SW 1271 (cell line): ENCODE measurements at places on chromosomes 11 and 22.

- no peak for DNase-seq
Measured at GRCh38 chr11:61480994-61481335, 27.6 kb upstream of the LRRC10B start.

DNA sequence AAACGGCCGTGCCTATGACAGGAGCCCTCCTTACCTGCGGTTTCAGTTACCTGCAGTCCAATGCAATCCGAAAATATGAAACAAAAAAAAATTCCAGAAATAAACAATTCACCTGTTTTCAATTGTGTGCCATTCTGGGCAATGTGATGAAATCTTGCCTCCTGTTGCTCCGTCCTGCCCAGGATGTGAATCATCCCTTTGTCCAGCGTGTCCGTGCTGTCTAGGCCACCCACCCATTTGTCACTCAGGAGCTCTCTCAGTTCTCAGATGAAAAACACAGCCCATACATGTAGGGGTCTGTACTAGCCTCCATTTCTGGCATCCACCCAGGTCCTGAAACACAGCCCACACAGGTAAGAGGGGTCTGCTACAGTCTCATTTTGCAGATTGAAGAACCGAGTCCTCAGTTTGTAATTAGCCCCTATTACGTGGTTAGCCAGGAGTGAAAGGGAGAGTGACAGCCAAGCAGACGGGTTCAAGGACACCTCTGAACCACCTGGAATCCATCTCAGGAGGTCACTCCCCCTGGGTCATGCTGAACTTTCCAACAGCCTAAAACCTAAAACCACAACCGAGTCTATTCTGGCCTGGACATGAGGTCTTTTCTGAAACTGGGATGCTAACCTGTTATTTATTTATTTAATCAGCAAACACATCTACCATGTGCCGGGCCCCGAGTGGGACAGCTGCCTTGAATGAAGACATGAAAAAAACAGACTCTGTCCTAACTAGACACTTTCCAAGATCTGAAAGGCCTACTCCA is 317.2 kb downstream of the SHANK2 start:
- DNase-seq: no peak

- no peak for DNase-seq
Measured at GRCh38 chr11:116782728-116783127, 5.1 kb downstream of the ZPR1 start.

DNA sequence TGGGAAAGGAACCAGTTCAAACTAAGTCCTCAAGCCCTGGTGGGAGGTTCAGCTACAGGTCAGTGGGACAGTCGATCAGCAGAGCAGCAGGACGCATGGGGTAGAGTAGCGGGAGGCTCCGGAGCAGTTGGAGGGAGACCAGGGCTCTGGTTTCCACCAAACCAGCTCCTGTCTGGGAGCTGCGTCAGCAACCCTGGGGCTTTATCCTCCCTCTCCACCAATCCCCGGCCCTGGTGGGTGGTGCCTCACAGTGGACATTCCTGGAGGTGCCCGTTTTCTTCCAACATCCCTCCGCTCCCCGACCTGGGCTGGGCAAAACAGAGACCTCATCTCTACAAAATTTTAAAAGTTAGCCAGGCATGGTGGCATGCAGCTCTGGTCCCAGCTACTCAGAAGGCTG is 32.4 kb downstream of the ZNF195 start:
- no peak for DNase-seq

DNA sequence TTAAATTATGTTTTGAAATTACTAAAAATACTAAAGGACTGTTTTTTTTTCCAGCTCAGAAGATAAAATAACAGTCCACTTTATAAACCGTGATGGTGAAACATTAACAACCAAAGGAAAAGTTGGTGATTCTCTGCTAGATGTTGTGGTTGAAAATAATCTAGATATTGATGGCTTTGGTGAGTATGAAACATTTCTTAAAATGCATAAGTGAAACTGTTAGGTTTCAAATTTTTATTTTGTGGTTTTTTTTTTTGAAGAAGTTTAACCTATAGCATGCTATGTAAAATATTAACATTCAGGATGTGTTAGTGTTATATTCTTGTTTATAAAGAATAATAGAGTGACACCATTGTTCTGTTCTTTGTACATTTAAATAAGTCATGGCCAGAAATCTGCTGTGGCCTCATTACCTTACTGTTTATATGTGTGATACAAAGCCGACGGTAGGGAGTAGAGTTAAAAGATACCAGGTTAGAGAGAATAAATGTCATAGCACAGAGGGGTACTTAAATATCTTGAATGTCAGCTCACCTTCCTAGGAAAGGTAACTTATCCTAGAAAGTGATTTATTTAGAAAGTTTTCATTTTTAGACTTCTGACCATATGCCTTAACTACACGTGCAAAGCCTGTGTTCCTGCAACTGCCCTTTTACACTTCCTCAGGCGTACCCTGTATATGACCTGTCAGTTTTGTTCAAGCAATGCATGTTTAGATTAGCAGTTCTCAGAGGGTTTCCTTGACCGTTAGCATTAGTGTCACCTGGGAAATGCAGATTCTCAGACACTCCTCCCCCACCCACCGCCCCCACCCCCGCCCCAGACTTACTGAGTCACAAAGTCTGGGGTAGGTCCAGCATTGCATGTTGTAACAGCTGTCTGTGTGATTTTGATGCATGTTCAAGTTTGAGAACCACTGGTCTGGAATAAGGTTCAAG is 6.3 kb downstream of the FDX1 start:
- no peak for DNase-seq

GRCh38 chr11:134506046-134506445 is 94.0 kb upstream of the B3GAT1 start:
- no peak for DNase-seq

- DNase-seq: no peak
Measured at GRCh38 chr11:18144243-18144642, 11.9 kb downstream of the MRGPRX3 start.

DNA sequence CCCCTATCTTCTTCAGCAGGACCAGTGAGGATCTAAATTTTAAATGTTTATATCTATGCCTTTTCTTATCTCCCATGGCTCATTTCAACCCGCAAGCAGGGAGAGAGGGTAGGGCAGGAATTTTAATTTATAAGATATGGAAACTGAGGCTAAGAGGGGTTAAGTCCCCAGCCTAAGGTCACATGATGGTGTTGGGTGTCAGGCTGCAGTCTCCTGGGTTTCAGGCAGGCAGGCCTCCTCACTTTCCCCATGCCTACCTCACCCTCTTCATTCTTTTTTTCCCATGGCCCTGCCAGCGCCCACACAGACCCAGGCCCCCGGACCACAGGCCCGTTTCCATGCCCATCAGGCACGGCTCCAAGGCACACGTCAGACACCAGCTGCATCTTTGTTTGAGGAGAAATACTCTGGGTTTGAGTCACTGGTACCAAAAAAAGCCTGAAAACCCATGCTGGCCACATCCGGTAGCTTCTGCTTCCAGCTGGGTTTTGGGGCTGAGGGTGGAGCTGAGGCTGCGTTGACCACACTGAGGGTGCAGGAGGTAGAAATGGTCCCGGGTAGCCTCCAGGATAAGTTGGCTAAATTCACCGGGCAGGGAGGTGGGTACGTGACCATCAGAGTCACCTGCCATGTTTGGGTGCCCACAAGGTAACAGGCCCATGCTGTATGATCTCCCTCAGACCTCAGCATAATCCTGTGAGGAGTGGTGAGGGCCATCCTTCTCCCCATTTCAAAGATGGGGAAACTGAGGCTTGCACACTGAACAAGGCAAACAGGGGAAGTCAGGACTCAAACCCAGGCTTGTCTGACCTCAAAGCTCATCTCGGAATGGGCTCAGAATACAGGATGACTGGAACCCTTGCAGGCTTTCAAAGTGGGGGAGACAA is 7.5 kb downstream of the CRYBB1 start:
- DNase-seq: no peak

GRCh38 chr11:31301549-31302510 is 67.7 kb downstream of the DCDC1 start:
- no peak for DNase-seq

- DNase-seq: no peak
Measured at GRCh38 chr11:76419896-76420295, 24.9 kb upstream of the EMSY start.

DNA sequence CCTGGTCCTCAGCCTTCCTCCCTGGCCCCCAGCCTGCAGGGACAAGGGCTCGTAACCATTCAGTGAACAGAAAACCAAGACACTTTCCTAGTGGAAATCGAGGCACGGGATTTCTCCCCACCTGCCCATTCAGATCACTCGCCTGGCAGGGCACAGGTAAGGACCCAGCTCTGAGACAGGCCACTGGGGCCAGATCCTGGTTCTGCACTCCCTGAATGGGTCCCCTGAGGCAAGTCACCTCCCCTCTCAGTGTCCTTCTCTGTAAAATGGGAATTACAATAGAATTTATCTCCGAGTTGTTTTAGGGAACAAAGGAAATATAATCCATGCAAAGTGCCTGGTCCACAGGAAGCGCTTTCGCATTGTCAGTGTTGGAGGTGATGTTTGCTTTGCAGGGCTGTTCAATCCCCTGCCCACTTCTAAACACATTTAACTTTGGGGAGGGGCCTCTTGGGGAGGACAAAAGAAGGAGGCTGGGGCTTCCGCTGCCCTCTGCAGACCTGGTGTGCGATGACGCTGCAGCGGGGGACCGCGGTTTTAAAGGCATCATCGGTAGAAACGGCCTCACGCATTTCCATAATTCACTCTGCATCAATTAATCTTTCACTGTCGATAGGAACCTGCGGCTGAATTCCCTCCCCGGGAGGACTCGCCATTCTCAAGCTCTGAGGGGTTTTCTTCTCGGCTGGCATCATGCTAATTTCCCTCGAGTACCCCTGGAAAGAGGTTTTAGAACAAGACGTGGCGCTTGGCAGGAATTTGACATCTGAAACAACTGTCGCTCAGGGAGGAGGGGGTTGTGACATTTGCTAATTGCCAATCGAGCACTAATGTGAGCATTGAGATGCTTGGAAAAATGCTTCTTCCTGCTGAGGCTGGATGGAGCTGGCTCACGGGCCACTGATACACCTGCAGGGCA is 70.4 kb upstream of the FGF3 start:
- DNase-seq: no peak

- no peak for DNase-seq
Measured at GRCh38 chr11:123272565-123272964, 77.5 kb upstream of the CLMP start.

GRCh38 chr11:19628018-19628417 is 84.6 kb upstream of the NAV2 start:
- DNase-seq: no peak

DNA sequence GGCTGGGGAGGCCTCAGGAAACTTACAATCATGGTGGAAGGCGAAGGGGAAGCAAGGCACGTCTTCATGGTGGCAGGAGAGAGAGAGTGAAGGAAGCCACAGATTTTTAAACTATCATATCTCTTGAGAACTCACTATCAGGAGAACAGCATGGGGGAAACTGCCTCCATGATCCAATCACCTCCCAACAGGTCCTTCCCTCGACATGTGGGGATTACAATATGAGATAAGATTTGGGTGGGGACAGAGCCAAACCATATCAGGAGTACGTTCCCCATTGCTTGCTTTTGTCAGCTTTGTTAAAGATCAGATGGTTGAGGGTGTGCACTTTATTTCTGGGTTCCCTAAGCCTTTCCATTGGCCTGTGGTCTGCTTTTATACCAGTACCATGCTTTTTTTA is 53.7 kb upstream of the E2F8 start:
- no peak for DNase-seq

DNA sequence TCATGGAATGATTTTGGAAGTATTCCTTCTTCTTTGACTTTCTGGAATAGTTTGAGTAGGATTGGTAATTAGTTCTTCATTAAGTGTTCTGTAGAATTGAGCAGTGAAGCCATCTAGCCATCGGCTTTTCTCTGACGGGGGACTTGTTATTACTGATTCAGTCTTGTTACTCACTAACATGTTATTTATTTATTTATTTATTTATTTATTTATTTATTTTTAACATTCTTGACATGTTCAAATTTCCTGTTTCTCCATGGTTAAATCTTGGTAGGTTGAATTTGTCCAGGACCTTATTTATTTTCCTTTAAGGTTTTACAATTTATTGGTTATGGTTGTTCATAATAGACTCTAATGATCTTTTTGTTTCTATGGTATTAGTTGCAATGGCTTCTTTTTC is 15.2 kb upstream of the OR10Q1 start:
- no peak for DNase-seq

- no peak for DNase-seq
Measured at GRCh38 chr11:124041254-124041653, at the start of gene OR10G7. Gene OR10G7 (minus strand): TSS chr11:124041325. CDS start chr11:124039001, 2,324 bp downstream.

GRCh38 chr11:68454767-68455166 is 5.8 kb upstream of the PPP6R3 start:
- no peak for DNase-seq

DNA sequence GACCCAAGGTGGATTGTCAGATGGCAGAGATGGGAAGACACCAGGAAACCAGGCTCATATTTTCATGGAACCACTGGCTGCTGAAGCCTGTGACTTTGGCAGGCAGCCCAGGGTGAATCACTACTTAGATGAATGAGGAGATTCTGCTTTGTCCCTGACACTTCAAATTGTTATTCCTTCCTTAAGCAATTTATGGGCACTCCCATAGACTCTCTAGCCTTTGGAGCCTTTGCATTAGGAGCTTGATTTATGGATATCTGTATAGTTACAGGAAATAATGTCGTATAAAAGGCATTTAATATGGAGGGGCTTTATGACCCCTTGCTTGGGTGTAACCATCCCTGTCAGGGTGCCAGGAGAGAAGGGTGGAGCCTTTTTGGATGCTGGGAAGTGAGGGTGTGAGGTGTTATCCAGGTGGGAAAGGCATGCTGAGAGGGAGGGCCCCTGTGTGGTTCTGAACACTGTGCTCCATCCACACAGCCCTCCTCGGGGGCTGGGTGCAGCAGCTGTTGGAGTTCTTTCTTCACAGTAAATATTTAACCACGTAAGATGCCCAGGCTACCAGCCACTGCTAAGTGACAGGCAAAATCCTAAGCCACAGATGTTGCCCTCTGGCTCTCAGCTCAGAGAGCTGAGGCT is 35.3 kb downstream of the IL18 start:
- DNase-seq: peak; percentile 86

DNA sequence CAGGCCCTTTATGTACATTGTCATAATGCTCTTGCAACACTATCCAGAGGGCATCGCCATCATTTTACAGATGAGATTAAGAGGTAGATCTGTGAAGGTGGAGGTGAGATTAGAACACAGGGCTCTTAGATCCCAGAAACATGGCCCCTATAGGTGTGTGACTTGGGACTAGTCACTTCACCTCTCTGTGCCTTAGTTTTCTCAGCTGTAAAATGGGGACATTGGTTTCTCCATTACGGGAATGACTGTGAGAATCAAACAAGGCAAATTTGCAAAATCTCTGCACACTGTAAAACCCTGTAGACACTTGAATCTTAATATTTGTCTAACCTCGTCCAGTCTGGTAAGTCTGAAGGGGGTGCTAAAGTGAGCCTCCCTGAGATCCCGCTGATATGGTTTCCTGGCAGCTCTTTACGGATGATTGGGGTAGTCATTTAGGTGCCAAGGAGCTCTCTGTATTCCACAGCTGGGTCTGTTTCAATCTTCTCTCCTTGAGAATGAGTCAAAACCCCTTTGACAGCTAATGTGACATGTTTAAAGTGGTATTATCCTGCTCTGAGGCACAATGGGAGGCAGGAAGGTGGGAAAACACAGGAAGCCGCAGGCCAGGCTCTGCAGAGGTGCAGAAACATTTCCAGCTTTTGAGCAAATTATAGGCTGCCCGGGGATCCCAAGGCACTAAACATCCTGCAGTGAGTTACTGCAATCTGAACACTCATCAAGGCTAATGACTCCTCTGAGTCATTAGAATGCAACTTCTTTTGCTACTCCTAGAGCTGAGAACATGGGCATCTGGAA is 140.8 kb downstream of the CCDC81 start:
- peak; percentile 65 for DNase-seq

- DNase-seq: no peak
Measured at GRCh38 chr11:113549611-113550578, 74.7 kb upstream of the DRD2 start.

GRCh38 chr11:27390318-27391295 is 27.6 kb upstream of the CCDC34 start:
- DNase-seq: no peak

GRCh38 chr22:46390652-46391301 is 55.3 kb downstream of the TRMU start:
- DNase-seq: no peak
